ENCODE measurements at places on chromosomes 1 and 21.

GRCh38 chr1:2354511-2355372 lies 36.6 kb downstream of the MORN1 start:
- DNase-seq = no peak

- DNase-seq = no peak
Measured at GRCh38 chr1:116495535-116495934, 75.3 kb downstream of the CD58 start.

DNA sequence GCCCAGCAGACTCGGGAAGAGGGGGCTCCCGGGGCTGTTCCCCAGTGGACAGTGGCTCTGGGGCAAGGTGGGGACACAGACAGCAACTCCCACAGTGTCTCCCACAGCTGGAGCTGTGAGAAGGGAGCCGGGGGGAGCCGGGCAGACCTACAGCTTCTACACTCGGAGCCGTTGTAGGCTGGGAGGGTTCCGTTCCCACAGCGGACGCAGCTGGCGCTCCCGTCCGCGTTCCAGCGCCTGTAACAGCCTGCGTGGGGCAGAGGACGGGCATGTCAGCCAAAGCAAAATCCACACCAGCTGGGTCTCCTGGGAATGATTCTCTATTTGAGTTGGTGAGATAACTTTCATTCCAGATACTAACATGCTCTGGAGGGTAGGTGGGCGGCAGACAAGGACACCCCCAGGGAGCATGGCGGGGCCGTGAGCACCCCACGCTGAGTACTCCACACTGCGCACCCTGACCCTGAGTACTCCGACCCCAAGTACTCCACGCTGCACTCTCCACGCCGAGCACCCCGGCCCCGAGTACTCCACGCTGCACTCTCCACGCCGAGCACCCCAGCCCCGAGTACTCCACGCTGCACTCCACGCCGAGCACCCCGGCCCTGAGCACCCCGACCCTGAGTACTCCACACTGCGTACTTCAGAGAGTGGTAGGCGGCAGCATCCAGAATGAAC lies 13.4 kb upstream of the RNF223 start:
- no peak for DNase-seq

DNA sequence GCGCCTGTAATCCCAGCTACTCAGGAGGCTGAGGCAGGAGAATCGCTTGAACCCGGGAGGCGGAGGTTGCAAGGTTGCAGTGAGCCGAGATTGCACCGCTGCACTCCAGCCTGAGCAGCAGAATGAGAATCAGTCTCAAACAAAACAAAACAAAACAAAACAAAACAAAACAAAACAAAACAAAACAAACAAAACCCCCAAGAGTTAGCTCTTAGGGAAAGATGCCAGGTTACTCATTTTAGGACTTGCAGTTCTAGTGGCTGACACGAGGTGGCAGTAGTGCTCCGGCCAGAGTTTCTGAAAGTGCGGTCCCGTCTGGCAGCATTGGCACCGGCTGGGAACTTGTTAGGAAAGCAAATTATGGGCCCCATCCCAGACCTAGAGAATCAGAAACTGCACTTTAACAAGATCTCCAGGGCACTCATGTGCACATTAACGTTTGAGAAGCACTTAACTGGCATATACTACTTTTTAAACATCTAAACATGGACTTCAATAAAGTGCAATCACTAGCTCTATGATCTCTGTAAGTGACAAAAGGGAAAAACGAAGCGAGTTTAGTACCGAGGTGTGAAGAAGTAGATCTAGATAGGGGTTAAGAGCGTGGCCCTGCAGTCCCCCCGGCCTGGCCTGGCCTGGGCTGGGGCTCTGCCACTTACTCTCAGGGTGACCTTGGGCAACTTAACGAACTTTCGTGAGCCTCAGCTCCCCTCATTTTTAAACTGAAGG lies 41.9 kb upstream of the TNFRSF1B start:
- DNase-seq = peak; percentile 65

DNA sequence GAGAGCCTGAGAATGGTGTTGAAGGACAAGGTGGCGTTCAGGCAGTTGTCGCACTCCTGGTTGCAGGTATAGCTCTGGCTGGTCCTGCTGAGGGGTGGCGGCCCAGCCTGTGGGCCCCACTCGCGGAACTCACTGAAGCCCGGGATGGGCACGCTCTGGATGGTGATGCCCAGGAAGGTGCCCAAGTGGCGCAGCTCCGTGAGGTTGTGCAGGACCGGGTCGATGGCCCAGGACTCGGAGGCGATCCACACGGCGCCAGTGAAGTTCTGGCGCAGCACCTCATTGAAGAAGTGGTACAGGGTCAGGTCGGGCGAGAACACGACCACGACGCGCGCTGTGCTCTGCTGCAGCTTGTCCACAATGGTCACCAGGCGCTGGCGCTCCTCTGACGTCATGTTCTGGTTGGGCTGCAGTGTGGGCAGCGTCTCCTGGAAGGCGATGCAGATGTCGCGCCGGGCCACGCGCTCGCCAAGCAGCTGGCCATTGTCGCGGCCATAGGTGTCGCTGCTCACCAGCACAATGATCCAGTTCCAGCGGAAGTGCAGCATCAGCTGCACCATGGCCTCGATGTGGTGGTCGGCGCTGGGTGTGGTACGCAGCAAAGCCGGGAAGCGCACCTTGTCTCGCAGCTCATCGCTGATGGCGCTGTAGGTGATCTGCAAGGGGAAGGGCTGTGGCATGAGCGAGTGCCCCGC lies 5.0 kb downstream of the TAS1R2 start:
- no peak for DNase-seq

GRCh38 chr1:193831465-193831864 lies 645.1 kb upstream of the B3GALT2 start:
- no peak for DNase-seq

DNA sequence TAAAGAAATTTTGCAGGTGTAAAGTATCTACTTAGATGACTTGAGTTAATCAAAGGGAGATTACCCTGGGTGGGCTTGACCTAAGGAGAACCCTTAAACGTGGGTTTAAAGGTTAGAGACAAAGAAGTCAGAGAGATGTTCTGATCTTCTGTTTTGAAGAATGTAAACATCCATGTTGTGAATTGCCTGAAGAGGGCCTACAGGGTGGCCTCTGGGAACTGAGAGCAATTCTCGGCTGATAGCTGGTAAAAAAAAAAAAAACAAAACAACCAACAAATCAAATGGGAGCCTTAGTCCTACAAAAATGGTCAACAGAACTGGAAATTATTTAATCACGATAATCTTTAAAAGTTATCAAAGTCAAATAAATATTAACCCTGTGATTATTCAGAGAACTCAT lies 89.4 kb upstream of the BCL10 start:
- DNase-seq = no peak

GRCh38 chr1:193799948-193800690 lies 613.7 kb upstream of the B3GALT2 start:
- no peak for DNase-seq

GRCh38 chr1:166039436-166040201 lies 127.2 kb downstream of the FAM78B start:
- no peak for DNase-seq

- no peak for DNase-seq
Measured at GRCh38 chr1:37482796-37483744, 8.7 kb downstream of the ZC3H12A start.

DNA sequence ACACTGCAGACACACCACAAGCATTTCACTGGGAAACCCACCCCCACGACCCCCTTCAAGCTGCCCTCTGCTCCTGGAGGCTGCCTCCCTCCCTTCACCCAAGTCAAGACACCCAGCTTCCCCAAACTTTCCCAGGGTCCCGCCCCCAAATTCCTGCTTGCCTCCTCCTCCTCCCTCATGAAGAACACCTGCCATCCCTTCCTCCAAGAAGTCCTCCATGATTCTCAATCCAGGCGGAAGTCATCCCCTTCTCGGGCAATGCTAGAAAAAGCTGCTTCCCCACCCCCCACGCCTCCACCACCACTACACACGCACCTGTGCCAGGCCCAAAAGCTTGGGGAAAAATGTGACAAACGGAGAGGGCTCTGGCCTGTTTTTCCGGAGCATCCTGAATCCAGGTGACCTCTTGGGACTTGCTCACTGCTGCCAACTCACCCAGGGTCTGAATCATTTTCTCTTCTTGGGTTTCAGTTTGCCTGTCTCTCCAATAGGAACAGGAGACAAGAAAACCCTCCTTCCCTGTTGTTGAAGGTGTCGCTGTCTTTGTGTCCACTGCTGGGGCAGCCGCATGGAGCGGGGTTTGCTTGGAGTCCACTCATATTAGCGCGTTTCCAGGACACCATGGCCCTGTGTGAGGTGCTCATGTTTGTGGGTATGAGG lies 101.0 kb upstream of the CASZ1 start:
- no peak for DNase-seq

DNA sequence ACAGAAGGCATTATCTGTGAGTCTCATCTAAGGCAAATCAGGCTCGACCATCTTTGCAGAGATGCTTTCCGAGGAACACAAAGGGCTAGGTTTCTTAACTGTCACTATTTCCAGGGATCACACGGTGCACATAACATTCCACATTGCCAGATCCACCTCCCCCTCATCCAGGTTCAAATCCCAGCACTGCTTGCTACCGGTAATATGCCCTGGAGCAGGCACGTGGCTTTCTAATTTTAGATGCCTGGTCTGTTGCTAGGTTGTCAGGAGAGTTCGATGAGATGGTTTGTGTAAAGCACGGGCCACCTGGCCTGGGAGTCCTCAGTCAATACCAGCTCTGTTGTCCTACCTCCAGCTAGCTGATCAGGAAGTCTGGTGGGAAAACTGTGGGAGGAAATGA lies 598.6 kb downstream of the NPHP4 start:
- no peak for DNase-seq

- DNase-seq = peak; percentile 36
Measured at GRCh38 chr1:8660411-8660828, 157.0 kb downstream of the RERE start.

DNA sequence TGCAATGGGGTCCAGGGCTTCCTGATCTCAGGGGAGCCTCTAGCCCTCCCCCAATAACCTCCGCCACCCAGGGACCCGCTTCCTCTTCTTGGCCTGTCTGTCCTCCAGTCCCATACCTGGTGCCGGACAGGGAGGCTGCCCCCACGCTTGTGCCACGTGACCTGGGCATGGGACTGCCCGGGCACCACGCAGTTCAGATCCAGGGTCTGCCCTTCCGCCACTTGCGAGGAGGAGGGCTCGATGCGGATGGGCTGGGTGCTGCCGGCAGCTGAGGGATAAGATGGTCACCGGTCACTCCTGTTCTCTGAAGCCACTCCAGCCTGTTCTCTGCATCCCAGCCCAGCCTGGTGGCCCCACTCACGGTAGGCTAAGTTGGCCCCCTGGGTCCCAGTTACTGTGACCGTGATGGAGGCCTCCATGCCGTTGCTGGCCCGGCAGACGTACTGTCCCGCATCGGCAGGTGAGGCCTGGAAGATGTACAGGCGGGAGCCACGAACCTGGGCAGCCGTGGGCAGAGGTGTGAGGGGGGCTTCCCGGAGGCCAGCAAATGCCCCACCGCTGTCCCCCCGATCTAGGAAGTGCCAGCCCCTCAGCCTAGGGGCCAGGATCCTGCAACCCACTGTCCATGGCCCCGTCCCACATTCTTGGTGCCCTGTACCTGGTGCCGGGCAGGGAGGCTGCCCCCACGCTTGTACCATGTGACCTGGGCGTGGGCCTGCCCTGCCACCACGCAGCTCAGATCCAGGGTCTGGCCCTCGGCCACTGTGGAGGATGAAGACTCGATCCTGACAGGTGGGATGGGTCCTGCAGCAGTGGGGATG lies 39.6 kb downstream of the LDLRAD2 start:
- no peak for DNase-seq

DNA sequence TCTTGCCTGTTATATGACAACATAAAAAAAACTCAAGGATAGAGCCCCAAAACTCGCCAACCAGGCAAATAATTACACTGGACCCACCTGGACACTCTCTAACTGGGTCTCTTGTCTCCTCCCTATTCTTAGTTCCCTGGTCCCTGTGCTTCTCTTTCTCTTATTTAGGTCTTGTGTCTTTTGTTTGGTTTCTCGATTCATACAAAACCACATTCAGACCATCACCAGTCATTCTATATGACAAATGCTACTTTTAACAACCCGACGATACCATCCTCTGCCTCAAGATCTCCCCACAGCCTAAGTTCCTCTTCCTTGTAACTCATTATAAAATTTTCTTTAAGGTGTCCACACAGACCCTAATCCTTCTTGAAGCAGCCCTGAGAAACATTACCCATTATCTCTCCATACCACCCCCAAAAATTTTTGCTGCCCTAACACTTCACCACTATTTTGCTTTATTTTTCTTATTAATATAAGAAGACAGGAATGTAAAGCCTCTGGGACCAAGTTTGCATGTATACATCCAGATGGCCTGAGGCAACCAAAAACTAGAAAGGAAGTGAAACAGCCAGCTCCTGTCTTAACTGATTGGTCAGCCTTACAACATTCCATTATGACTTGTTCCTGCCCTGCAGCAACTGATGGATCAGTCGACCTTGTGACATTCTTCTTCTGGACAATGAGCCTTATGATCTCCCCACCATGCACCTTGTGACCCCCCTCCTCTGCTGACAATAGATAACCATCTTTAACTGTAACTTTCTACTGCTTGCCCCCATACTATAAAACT lies 638.2 kb downstream of the AMY1C start:
- DNase-seq = no peak

DNA sequence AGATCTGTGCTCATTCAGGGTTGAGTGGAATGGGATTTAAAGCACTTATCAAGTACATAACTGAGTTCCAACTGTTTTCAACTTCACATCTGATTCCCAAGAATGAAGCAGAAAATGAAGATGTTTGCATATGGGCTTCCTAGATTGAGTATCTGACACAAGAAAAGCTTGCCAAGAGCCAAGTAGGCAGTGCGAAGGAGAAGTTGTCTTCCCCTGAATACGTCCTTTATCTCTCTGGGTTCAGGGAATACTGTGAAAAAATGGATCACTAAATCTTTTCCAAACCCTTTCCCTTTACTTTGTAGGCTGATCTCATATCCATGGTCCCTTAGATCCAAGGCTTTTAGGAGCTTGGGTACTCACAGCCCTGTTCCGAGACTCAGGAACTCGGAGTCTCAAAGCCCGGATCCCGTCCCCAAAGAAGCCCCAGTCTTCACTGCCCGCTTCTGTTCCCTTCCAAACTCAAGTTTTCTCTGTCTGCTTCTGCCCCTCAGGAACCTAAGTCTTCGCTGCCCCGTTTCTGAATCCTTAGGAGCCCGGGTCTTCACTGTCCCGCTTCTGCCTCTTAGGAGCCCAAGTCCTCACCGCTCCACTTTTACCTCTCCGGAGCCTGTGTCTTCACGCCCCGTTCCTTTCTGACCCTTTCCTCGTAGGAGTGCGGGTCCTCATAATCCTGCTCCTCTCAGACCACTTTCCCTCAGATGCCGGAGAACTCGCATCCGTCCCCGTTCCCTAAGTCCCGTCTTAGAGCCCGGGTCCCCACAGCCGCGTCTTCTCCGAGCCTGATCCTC lies 616 bp downstream of the TAF12 start:
- DNase-seq = no peak

GRCh38 chr1:206144605-206145004 lies 27.4 kb upstream of the AVPR1B start:
- DNase-seq = no peak

- DNase-seq = no peak
Measured at GRCh38 chr1:19361611-19362147, 49.6 kb downstream of the SLC66A1 start.

GRCh38 chr1:14242123-14242522 lies 356.4 kb upstream of the KAZN start:
- no peak for DNase-seq

GRCh38 chr1:205593532-205593931 lies 38.3 kb downstream of the ELK4 start:
- no peak for DNase-seq

- no peak for DNase-seq
Measured at GRCh38 chr1:11703357-11704193, 12.1 kb downstream of the DRAXIN start.

GRCh38 chr1:186740324-186740723 lies 60.1 kb upstream of the PTGS2 start:
- DNase-seq = no peak
